SK-N-SH (cell line): ENCODE measurements at places on chromosomes 2 and 18.

- no peak for DNase-seq
Observed at GRCh38 chr18:24136967-24137373, 1.9 kb upstream of the CABYR start.

DNA sequence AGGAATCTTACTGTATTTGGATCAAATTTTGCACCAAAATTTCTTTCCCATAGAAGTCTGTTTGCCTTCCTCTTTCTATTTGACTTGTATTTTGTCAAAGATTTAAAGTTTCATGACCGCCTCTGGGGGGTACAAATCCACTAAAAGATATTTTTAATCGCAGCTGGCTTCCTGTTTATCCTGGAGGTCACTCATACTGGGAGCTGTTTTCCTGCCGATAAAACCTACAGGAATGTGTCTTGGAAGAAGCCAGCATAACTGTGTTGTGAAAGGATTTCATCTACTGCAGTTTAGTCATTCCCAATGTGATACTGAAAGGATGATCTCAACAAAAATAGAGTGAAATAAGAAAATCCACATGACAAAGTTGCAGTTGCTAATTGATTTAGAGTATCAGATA is 184.0 kb downstream of the RIT2 start:
- no peak for DNase-seq

GRCh38 chr2:219475278-219475677 is 23.4 kb upstream of the GMPPA start:
- no peak for DNase-seq

DNA sequence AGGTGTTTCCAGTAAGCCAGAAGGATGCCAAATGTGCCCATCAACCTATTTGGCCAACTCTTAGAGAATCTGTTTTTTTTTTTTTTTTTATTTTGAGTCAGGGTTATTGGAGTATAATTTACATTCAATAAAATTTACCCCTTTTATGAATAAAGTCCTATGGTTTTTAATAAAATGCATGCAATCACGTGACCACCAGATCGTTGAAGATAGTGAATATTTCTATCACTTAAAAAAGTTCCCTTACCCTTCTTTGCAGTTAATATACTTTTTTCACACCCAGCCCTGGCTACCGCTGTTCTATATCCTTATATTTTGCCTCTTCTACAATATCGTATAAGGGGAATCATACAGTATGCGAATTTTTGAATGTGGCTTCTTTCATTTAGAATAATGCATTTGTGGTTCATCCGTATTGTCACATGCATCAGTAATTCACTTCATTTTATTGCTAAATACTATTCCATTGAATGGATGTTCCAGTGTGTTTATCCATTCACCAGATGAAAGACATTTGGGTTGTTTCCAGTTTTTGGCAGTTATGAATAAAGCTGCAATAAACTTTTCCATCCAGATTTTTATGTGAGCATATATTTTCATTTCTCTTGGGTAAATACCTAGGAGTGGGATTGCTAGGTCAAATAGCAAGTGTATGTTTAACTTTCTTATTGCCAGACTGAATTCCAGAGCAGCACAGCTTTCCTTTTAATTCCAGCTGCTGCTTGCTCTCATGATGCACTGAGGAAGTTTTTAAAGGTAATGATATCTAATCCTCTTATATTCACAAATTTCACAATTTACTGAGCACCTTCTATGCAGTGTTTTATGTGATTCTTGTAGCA is 156.3 kb upstream of the NT5C1B start:
- no peak for DNase-seq

GRCh38 chr2:5203134-5203755 is 488.9 kb upstream of the SOX11 start:
- no peak for DNase-seq

GRCh38 chr18:47120428-47120827 is 29.9 kb downstream of the HDHD2 start:
- DNase-seq, result no peak

DNA sequence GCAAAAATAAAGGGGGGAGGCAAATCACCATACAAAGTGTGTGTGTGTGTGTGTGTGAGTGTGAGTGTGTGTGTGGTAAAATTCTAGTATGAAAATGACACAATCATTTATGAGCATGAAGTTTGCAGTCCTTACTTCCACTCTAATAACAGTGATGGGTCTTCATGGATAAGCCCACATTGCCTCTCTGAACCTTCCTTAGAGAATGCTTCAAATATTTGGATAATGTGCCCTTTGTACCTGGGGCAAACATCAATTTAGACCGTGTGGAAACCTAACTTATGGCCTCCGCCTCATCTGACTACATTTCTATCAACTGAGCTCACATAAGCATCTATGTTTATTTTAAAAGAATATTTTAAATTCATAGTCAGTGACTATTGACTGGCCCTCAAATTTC is 3.7 kb downstream of the SCN9A start:
- no peak for DNase-seq

DNA sequence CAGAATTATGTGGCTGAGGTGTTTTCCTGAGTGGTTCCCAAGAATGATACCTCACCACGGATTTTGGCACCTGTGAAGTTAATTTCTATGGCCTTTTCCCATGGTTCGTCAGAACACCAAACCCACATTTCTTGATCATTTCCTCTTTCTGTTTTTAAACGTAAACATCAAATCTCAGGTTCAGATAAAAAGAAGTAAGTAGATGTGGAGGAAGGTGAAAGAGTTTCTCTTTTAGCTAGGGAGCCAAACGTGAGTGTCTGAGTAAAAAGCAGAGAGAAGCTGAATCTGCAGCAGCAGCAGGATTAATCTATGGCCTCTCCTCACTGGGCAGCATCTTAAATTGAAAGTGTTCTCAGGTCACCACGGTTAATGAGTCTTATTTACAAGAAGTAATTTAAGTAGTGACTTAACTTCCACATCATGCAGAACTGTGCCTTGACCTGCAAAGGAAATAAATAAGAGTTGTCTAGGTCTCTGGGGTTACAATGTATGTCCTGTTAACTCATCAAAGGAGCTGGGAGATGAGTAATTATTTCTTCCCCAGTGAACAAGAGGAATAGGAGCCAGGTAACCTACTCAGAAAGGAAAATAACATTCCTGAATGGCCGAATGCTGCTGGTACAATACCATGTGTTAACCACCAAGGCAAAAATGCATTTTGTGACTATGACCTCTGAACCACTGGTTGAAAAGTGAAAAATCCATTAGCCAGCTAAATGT is 139.6 kb upstream of the NETO1 start:
- DNase-seq, result no peak
